Lung (tissue), 17 donors: ENCODE measurements at places on chromosomes 2 and 18.

GRCh38 chr2:69816923-69817542 is 12.4 kb upstream of the GMCL1 start:
- H3K4me3 ChIP-seq: no peak overlapping the region
- H3K27me3 ChIP-seq: no peaks in the 10 kb centered on the region
- H3K4me1 ChIP-seq: peaks cover 2% of the 10 kb centered on the region
- peaks cover 12% of the 10 kb centered on the region for H3K36me3 ChIP-seq
- no peak overlapping the region for H3K27ac ChIP-seq

GRCh38 chr18:79543861-79544385 is 135.7 kb upstream of the CTDP1 start:
- H3K36me3 ChIP-seq: no peaks in the 10 kb centered on the region
- no peaks in the 10 kb centered on the region for H3K4me1 ChIP-seq
- DNase-seq: no peak
- no peak overlapping the region for H3K4me3 ChIP-seq
- H3K27ac ChIP-seq: no peak overlapping the region

DNA sequence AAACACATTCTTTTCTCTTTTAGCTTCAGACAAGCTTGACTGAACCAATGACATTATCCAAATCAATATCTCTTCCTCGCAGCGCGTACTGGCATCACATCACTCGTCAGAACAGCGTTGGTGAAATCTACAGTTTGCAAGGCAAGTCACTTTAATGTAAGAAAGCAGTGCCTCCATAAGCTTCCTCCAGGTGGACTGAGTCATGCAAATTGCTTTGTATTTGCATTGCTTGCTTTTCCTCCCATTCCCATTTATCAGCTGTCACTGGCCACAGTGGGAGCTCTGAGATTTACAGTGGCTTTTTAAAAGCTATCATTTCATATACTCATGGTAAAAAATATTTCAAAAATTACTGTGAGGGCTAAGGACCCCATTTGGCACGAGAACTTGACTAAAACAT is 189.9 kb downstream of the CD226 start:
- H3K4me3 ChIP-seq: no peak overlapping the region
- no peak overlapping the region for H3K27ac ChIP-seq
- H3K27me3 ChIP-seq: no peaks in the 10 kb centered on the region
- peak; percentile 18 for DNase-seq

GRCh38 chr2:27369471-27370025 is 590 bp downstream of the EIF2B4 start:
- peak; percentile 73 for DNase-seq
- H3K4me3 ChIP-seq: peak overlapping the region; percentile 78
- H3K4me1 ChIP-seq: peaks cover 8% of the 10 kb centered on the region
- H3K36me3 ChIP-seq: peaks cover 33% of the 10 kb centered on the region
- no peaks in the 10 kb centered on the region for H3K27me3 ChIP-seq
- peak overlapping the region; percentile 92 for H3K27ac ChIP-seq
